ENCODE measurements at places on chromosomes 7 and 10. TPM values are rescaled to one million over a fixed set of nuclear protein-coding genes. Genes with fewer than 3 reads are reported as not detected.

Gene ARHGAP22
- total RNA-seq: 29.4 TPM

Gene TMEM60
- total RNA-seq: 5.3 TPM

Gene SNCG
- total RNA-seq: 2.2 TPM

Gene KLF6
- 97.4 TPM for total RNA-seq

Gene GIMAP8
- under 0.01 TPM for total RNA-seq

Gene CLRN3
- not detected for total RNA-seq

Gene EN2
- not detected for total RNA-seq

Gene GIMAP1
- total RNA-seq: not detected

Gene TOMM7
- total RNA-seq: 123 TPM

Gene ZP3
- total RNA-seq: 43.9 TPM

Gene TFEC
- total RNA-seq: under 0.01 TPM

Gene ADRA2A
- not detected for total RNA-seq

Gene FEZF1
- not detected for total RNA-seq

Gene CFAP43
- 0.48 TPM for total RNA-seq

Gene DPY19L1
- total RNA-seq: 14.1 TPM

Gene GPRIN2
- 0.85 TPM for total RNA-seq

Gene RNF133
- not detected for total RNA-seq

Gene KLF14
- not detected for total RNA-seq

Gene SEMA3C
- total RNA-seq: 267 TPM

Gene SFMBT2
- total RNA-seq: under 0.01 TPM

Gene CTAGE4
- total RNA-seq: not detected

Gene DNAJC30
- total RNA-seq: 0.72 TPM

Gene LIPM
- not detected for total RNA-seq

Gene CLIP2
- 12.6 TPM for total RNA-seq

Gene ELN
- total RNA-seq: not detected

Gene GIMAP4
- 2.2 TPM for total RNA-seq

Gene C10orf67
- not detected for total RNA-seq
